ENCODE measurements at places on chromosomes 1 and 21. TPM values are rescaled to one million over a fixed set of nuclear protein-coding genes. Genes with fewer than 3 reads are reported as not detected.

- DNase-seq, result no peak
These were observed 52.5 kb downstream of the CDC14A start for GRCh38 chr1:100404821-100405220.

DNA sequence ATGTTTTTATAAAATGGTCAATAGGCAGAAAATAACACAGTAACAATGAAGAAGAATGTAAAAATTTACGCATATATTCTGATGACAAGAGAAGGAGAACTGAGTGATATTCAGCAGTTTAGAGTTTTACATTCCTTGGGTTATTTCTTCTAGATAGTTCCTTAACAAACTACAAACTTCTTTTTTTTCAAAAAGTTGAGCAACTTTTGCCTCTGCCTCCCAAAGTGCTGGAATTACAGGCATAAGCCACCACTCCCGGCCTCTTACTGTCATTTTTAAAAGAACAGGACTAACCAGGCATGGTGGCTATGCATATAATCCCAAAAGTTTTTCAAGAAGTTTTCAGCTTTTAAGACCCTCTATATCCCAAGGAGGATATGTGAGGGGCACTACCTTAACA lies 32.9 kb downstream of the ARNT start:
- DNase-seq, result no peak

DNA sequence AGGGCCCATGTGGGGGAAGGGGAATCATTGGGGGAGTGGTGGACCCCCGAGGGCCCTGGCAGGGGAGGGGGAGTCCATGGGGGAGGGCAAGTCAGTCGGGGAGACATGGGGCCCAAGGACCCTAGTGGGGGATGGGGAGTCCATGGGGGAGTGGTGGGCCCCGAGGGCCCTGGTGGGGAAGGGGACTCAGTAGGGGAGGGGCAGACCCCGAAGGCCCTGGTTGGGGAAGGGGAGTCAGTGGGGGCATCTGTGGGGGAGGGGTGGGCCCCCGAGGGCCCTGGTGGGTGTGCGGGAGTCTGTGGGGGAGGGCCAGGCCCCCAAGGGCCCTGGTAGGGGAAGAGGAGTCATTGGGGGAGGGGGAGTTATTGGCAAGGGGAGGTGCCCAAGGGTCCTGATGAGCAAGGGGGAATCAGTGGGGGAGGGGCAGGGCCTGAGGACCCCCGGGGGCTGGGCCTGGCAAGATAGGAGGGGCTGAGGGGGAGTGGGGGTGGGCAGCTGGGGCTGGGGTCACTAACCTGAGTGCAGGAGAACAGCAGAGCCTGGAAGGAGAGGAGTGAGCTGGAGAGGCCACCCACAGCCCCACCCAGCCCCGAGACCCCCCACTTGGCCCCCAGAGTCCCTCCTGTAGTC lies 2.1 kb downstream of the MXRA8 start:
- DNase-seq, result no peak

- DNase-seq, result peak; percentile 46
These were observed 511 bp upstream of the SNX27 start for GRCh38 chr1:151611288-151611790.

DNA sequence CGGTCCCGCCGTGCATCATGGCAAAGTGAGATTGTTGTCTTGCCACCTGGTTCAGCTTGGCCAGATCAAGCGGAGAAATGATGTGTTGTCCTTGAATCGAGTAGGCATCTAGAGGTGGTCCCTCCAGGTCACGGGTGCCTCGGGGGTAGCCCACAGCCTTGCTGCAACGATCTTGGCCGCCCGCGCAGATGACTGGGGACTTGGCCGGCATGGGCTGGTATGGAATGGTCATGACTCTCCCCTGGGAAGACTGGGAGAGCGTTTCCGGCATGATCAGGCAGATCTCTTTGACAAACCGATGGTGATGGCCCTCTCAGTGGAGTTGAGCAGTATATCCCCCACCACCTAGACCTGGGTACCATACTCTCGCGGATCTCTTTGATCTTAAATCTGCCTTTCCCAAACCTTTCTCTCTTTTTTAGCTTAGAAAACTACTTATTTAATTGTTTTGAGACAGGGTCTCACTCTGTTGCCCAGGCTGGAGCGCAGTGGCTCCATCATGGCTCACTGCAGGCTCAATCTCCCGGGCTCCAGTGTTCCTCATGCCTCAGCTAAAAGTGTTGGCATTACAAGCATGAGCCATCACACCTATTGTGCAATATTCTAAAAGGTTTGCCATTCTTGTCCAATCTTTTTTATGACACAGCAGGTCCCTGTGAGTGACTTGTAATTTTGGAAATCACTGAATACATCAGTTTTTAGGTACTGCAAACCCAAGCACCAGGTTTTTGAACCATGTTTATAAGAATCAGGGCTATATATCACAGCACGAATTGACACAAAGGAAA lies 9.4 kb upstream of the ELAPOR1 start:
- DNase-seq, result peak; percentile 17

- no peak for DNase-seq
These were observed 12.1 kb downstream of the DNAJC16 start for GRCh38 chr1:15538771-15539170.

GRCh38 chr1:183251101-183251958 lies 65.3 kb downstream of the LAMC2 start:
- no peak for DNase-seq

MEX3A gene
- 2.0 TPM for total RNA-seq

PTPRC gene
- total RNA-seq, result not detected

FMOD gene
- total RNA-seq, result not detected

KLHDC9 gene
- total RNA-seq, result 23.8 TPM

Data from Caki2 (cell line).